NCI-H1048 (cell line): ENCODE measurements at places on chromosomes 11 and 22.

DNA sequence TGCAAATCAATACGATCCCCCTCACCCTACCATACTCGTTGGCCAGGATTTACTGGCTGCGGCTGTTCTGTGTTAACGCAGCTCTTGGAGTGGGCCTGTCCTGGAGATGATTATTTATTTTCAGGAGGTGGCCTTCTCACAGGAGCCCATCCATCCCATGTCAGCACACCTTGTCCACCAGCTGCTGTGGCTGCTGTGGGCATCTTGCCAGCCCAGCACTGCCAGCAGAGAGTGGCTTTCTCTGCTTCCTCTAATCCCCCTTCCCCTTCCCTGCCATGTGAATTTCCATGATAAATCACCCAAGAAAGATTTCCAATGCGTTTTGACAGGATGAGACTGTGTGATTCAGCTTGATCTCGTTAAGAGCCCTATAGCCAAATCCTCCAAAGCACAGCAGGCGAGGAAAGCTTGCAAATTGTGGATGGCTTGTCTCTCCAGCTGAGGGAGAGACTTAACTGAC lies 309.1 kb upstream of the C11orf87 start:
- DNase-seq = no peak

- DNase-seq = peak; percentile 55
Observed at GRCh38 chr11:126310200-126310991, 6.5 kb downstream of the DCPS start.

DNA sequence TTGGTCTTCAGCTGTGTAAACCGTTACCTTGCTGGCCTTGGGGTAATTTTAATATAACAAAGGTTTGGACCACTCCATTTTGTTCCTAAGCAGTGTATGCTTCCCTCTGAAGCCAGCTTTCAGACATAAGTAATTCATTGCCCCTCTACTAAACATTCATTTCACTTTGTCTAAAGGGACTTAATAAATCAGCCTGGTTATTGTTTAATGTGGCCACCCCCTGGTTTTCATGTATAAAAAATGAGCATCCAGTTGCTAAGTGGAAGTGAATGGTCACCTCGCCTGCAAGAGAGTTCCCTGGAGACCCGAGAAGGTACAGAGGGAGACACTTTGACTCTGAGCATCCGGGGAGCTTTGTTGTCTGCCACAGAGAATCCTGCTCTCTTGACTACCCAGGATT lies 3.9 kb downstream of the ABTB2 start:
- no peak for DNase-seq

DNA sequence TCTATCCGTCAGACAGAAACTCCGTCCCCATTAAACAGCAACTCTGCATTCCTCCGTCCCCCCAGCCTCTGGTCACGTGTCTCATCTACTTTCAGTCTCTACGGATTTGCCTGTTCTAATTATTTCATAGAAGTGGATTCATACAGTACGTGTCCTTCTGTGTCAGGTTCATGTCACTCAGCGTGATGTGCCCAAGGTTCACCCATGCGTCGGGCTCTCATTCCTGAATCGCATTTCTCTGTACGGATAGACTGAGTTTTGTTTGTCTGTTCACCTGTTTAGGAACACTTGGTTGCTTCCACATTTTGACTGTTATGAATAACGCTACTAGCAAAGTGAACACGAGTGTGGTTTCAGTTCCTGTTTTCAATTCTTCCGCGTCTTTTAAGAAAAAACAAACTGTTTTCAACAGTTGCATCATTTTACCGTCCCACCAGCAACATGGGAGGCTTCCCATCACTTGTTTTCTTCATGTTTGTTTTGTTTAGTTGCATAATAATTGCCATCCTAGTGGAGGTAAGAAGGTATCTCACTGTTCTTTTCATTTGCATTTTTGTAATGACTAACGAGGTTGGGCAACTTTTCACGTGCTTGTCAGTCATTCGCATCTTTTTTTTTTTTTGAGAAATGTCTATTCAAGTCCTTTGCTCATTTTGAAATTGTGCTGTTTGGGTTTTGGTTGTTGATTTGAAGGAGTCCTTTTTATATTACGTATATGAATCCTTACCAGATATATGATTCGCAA lies 8.9 kb upstream of the NLRP6 start:
- no peak for DNase-seq
